ENCODE measurements at places on chromosomes 11 and 22. TPM values are rescaled to one million over a fixed set of nuclear protein-coding genes. Genes with fewer than 3 reads are reported as not detected.

The MLC1 gene
- total RNA-seq, result not detected

The CFAP300 gene
- 3.0 TPM for total RNA-seq

The IFITM10 gene
- total RNA-seq, result 1.2 TPM

The OR8D1 gene
- not detected for total RNA-seq

The NAP1L4 gene
- 231 TPM for total RNA-seq

The UPK3A gene
- total RNA-seq, result not detected

The TREH gene
- total RNA-seq, result not detected

The MS4A3 gene
- not detected for total RNA-seq

The SLCO2B1 gene
- total RNA-seq, result not detected

Data from nasal cavity respiratory epithelium epithelial cell of viscerocranial mucosa (primary cell).